Suprapubic skin (tissue), 4 donors: ENCODE measurements at places on chromosomes 6 and 20.

GRCh38 chr6:49664817-49665216 is 28.2 kb upstream of the RHAG start:
- no peak for DNase-seq

DNA sequence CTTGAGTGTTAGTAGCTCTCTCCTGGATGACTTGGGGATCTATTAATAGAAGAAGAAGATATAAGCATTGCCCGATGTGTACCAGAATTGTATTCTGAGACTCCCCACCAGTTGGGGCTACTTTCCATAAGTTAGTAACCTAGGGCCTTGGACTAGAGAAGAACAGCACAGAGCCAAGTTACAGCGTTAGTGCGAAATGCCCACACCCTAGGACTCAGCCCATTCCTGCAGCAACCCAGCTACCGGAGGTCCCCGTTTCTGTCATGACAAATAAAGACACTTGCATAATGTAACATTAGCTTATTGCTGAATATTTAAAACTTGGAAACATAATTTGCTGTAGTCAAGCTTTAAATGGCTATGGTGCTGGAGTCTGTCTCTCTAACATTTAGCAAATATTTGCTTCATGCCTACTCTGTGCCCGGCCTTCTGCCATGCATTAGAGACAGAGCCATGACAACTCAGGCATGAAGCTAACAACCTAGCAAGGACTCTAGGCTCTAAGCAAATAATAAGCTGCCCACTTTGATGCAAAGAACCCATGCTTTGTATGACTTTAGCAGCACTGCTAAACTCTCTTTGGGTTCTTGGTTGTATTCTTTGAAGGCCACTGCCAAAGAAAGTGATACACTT is 103.4 kb upstream of the COL21A1 start:
- DNase-seq = no peak

- no peak for DNase-seq
Measured at GRCh38 chr6:114172576-114173260, 170.1 kb downstream of the HS3ST5 start.

- DNase-seq = no peak
Measured at GRCh38 chr20:57841297-57841866, 131.6 kb upstream of the PMEPA1 start.

DNA sequence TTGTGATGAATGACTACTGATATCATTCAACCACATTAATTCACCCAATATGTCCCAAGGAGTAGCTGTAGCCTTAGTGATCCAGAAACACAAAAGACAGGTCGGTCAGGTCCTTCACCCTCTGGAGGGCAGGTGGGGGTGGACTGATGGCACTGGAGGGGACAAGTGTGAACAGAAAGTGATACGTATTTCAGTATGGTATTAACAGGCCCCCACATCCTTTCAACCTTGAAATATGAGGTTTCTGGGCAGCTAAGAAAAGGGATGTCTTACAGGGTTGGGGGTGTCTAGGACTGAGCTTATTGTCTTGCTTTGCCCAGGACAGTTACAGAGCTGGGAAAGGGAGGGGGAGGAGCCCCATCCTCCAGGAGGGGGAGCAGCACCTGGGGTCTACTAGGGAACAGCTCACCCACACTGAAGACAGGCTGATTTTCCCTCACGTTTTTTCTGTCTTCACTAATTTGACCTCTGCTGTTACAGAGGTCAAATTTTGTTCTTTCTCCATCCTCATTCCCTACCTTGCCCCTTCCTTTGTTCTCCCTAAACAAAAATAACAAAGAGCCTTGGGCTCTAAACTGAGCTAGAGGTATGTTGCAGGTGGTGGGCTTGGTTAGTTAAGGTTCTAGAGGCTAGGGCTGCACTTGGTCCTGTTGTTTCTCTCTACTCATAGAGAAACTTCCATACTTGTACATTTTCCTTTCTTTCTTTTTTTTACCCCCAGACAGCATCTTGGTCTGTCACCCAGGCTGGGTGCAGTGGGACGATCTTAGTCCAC is 38.0 kb upstream of the EEF1A1 start:
- DNase-seq = no peak

DNA sequence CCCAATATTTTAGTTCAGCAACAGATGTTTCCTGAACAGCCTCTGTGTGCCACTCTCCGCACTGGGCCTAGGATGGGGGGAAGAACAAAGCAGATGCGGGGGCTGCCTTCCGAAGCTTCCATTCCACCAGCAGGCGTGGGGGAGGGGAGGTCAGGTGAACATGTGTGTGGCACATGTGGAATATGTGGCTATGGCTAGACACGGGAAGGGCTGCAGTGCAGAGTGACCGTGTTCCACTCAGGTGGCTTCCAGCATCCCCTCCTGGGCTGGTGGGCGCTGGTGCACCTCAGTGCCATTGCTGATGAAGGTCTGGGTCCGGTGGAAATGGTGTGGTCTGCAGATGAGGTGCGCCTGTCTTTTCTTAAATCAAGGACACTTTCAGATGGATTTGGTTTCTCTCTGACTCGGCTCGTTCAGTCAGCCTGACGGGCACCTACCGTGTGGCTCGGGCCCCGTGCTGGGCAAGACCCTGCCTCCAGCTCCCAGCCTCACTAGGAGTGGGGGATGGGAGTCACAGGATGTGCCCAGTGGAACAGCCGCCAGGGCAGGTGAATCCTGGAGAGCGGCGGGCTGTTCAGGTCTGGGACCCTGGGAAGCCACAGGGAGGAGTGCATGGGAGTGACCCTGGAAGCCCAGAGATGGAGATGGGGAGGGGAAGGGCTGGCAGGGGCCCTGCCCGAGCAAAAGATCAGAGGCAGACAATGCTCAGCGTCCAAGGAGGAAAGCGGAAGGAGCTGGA is 111.0 kb downstream of the SYCP2 start:
- DNase-seq = no peak

- DNase-seq = no peak
Measured at GRCh38 chr20:54598352-54598751, 123.0 kb downstream of the DOK5 start.

DNA sequence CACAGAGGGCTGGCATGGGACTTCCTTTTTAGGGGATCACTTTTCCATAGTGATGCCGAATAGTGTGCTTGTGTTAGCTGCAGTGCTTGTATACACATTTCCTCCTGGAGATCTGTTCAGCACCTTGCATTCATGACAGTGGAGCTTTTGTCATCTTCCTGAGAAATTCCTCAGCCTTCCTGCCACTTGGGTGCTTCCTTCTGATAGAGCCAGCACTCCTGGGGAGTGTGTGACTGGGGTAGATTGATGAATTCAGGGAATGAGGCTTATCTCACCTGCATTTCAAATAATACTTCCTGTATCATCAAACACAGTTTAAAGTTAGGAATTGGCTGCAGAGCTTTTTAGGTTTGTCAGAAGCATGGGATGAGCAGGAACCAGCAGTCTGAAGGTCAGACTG is 48.8 kb upstream of the SCGN start:
- no peak for DNase-seq

DNA sequence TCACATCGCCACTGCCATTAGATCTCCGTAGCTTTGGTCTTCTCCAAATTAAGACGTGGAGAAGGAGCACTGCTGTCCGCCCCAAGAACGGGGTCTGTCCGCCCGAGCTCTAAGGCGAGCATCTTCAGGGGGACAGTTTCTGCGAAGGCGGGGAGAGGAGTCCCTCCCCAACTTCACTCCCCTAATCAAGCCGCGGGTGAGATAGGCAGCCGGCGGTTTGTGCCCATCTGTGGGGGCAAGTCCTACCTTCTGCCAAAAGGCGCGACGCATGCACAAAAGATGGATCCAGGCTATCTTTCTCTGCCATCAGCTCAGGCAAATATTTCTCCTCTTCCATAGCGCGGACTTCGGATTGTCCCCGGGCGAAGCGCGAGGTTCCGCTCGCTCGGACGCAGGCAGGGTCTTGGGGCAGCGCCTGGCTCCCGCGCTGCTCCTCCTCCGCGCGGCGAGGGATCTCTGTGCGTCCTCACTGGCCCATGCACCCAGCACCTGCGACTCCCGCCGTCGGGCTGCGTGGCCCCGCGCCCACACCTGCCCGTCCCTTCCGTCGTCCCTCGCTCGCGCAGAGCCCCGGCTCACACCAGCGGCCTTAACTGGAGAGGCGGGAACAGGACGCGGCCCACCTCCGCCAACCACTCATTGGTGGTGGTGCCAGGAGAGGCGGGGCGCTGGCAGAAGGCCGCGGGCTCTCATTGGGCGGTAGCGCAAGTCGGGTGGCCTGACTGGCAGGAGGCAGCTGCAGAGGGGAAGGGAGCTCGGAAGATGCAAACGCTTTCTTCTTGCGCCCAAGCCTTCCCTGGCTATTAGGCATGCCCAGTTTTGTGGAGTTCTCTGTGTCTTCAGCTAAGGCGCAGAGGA is at the start of gene KHDRBS2:
TSS of gene KHDRBS2 (minus strand) at position 614 of the 858 bp plus-strand sequence.
- DNase-seq = peak; percentile 84

GRCh38 chr6:42022755-42023384 is 27.5 kb upstream of the TAF8 start:
- DNase-seq = no peak

DNA sequence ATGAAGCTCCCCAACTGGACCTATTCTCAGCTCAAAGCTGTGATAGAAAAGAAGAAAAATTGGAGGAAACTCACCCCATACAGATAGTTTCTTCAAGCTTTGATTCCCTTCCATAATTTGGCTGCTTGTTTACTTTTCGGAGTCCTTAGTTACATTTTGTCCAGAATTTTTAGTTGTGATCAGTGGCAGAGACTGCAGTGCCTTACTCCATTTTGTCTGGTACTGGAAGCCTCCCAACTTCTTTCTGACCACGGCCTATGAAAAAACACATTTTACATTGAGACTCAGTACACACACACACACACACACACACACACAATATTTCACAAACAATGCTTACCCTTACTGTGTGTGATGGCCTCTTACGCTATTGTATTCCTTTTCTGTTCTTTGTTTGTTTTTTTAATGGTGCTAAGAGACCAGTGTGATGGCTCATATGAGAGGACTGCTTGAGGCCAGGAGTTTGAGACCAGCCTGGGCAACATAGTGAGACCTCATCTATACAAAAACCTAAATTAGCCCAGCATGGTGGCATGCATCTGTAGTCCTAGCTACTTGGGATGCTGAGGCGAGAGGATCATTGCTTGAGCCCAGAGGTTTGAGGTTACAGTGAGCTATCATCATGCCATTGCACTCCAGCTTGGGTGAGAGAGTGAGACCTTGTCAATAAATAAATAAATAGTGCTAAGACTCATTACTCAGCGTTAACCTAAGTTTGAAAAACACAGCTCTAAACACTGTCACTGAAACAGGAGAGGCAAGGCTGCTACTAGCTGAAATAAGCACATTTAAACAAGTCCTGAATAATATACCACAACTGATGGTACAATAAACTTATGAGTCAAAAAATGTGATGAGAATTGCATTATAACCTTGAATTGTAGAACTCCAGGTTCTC is 13.8 kb upstream of the RNF8 start:
- no peak for DNase-seq
